ENCODE measurements at places on chromosomes 12 and 14. TPM values are rescaled to one million over a fixed set of nuclear protein-coding genes. Genes with fewer than 3 reads are reported as not detected.

SLC35F4 gene
- 0.50 TPM for total RNA-seq

AQP5 gene
- total RNA-seq = 134 TPM

WDR20 gene
- 46.5 TPM for total RNA-seq

DCN gene
- 329 TPM for total RNA-seq

NID2 gene
- total RNA-seq = 5.3 TPM

SLC17A8 gene
- total RNA-seq = 0.08 TPM

ADGRD1 gene
- total RNA-seq = 42.8 TPM

ISCU gene
- 221 TPM for total RNA-seq

TEX52 gene
- 0.81 TPM for total RNA-seq

ENDOU gene
- 0.16 TPM for total RNA-seq

LTB4R2 gene
- total RNA-seq = 28.1 TPM

ERBB3 gene
- 9.8 TPM for total RNA-seq

UNG gene
- total RNA-seq = 80.2 TPM

DPPA3 gene
- total RNA-seq = 1.1 TPM

CLEC4C gene
- total RNA-seq = 2.0 TPM

TMX1 gene
- total RNA-seq = 19.2 TPM

DHRS2 gene
- total RNA-seq = 3.3 TPM

ACOT6 gene
- 0.94 TPM for total RNA-seq

SMIM41 gene
- total RNA-seq = 21.7 TPM

GAS2L3 gene
- 11.8 TPM for total RNA-seq

TAS2R42 gene
- not detected for total RNA-seq

PZP gene
- total RNA-seq = 4.6 TPM

GPR132 gene
- 2.0 TPM for total RNA-seq

HNF1A gene
- total RNA-seq = 0.81 TPM

CEBPE gene
- 0.19 TPM for total RNA-seq

TWF1 gene
- total RNA-seq = 39.1 TPM

ALDH6A1 gene
- total RNA-seq = 84.2 TPM

P3H3 gene
- total RNA-seq = 18.8 TPM

CACNA2D4 gene
- 18.3 TPM for total RNA-seq

TPPP2 gene
- total RNA-seq = 94.3 TPM

TBX5 gene
- total RNA-seq = 0.12 TPM

GUCY2C gene
- 0.39 TPM for total RNA-seq

Measured in testis (tissue), 5 donors.